ENCODE measurements at places on chromosomes 4 and X.

GRCh38 chr4:70712604-70713452 lies 8.9 kb upstream of the RUFY3 start:
- no peak for DNase-seq

- peak; percentile 49 for DNase-seq
Observed at GRCh38 chrX:53435997-53436396, 1.8 kb upstream of the HSD17B10 start.

DNA sequence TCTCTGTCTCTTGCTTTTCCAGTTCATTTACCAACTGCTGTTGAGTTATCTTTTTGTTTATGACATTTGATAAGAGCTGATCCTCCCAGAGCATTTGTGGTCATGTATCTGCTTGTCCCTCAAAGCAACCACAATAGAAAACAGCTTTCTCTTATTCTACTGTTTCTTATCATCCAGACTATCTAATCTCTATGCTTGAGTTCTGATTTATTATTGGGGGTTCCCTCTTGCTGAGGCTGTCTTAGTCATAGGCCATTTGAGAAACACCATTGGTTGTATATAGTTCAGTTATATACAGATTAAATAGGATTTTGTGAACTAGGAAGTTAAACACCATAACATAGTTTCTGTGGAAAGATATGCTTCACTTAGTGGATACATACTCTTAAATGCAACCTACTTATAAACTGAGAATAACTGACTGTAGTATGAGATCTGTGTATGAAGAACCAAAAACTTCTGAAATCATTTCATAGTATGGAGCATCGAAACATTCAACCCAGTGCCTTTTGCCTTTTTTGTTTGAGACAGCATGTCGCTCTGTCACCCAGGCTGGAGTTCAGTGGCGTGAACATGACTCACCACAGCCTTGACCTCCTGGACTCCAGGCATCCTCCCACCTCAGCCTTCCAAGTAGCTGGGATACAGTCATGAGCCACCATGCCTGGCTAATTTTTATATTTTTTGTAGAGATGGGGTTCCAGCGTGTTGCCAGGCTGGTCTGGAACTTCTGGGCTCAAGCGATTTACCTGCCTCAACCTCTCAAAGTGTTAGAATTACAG lies 75.8 kb downstream of the STIM2 start:
- no peak for DNase-seq

- peak; percentile 60 for DNase-seq
Observed at GRCh38 chr4:138861135-138861534, 154.4 kb upstream of the NOCT start.

- peak; percentile 88 for DNase-seq
Observed at GRCh38 chr4:94634271-94634670, 123.5 kb upstream of the BMPR1B start.

- peak; percentile 96 for DNase-seq
Observed at GRCh38 chr4:77172336-77172735, 15.3 kb downstream of the CCNG2 start.

GRCh38 chr4:127698789-127699200 lies 31.4 kb upstream of the SLC25A31 start:
- DNase-seq, result peak; percentile 81

- DNase-seq, result no peak
Observed at GRCh38 chrX:75989806-75990590, 182.9 kb upstream of the PBDC1 start.

DNA sequence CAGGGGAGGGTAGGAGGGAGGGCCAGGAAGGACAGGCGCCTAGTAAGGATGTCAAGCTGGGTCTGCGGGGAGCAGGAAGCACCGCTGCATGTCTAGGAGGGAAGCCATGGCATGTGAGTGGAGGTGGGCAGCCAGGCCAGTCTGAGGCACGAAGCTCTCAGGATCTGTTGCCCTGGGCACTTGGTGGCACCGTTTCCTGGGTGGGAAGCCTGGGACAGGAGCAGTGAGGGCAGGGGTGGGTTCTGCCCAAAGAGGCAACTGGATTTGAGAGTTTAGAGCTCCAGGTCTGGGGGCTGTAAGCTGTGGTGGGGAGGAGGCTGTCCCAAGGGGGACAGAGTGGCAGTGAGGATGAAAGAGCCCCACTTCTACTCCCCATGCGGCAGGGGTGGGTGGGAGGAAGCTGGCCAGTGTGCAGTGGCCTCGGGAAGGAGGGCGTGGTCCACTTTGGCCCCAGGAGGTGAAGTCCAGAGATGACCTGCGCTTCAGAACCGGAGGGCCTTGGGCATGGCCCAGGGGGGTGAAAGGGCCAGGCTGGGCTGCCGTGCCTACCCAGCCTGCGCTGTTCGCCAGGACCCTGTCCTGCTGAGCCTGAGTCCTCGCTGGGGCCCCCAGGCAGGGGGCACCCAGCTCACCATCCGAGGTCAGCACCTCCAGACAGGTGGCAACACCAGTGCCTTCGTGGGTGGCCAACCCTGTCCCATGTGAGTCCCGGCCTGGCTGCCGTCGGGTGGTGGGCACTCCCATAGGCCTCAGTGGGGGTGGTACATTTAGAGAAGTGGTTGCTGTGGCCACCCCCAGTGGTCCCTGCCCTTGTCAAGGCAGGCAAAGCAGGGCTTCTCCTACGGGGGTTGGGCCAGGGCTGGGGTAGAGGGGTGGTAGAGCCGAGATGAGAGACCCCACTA lies 8.3 kb upstream of the SRPK3 start:
- DNase-seq, result no peak

DNA sequence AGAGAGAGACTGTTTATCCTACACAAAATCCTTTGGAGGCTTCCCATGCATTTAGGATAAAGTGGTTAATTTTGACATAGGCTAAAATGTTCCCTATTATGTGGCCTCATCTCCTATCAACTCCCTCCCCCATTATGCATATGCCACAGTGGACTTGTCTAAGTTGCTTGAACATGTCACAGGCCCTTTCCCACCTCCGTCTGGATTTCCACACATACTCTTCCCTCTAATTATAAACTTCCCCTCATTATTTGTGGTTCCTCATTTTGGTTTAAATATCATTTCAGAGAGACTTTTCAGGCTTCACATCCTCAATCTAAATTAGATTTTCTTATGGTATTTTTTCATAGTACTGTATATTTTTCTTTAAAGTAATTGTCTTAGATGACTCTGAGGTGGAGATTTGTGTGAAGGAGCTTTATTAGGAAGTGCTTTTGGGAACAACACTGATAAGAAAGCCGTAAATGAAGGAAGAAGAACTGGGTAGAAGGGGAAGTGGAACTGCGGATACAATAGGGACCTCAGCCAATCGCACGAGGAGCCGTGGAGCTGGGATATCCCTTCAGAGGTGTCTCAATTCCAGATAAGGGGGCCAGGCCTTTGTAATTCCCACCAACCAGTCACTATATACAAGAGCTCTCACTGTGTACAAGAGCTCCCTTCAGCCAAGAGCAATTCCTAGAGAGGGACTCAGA lies 7.9 kb downstream of the C4orf17 start:
- no peak for DNase-seq

DNA sequence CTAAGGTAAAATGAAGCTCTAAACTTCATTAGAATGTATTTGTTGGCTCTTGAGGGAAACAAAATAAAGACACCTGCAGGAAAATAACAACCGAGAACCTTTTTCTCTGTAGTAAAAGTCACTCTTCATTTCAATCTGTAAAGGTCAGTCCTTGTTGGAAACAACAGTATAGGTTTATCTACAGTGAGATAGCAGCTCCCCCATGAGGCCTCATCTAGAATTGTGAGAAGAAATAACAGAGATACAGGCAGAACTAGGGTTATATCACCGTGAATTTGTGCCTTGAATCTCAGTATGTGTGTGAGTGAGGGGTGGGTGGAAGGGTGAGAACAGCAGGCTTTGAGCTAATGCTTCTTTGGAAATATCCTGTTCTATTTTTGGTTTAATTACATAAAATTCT lies 107.8 kb upstream of the FMR1 start:
- peak; percentile 0 for DNase-seq

GRCh38 chrX:107736781-107737531 lies 38.6 kb downstream of the TSC22D3 start:
- DNase-seq, result no peak

DNA sequence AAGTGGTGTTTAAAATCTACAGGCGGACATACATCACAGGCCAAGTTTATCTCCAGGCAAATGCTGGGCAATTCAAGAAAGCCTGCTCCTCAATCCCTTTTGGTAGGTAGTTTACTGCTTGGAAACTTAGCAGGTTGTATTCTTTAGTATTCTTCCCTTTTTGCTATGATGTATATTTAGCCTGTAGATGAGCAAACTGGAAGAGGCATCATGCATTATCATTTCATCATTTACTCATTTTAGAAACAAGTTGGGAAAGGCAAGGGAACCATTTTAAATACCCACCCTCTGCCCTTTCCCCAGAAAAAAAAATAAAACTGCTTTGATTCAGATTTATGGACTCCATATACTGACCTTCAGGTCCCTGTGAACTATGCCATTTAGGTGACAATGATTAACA lies 213.2 kb downstream of the CAMK2D start:
- DNase-seq, result no peak

- no peak for DNase-seq
Observed at GRCh38 chr4:153204728-153205648, 745 bp downstream of the TRIM2 start.

DNA sequence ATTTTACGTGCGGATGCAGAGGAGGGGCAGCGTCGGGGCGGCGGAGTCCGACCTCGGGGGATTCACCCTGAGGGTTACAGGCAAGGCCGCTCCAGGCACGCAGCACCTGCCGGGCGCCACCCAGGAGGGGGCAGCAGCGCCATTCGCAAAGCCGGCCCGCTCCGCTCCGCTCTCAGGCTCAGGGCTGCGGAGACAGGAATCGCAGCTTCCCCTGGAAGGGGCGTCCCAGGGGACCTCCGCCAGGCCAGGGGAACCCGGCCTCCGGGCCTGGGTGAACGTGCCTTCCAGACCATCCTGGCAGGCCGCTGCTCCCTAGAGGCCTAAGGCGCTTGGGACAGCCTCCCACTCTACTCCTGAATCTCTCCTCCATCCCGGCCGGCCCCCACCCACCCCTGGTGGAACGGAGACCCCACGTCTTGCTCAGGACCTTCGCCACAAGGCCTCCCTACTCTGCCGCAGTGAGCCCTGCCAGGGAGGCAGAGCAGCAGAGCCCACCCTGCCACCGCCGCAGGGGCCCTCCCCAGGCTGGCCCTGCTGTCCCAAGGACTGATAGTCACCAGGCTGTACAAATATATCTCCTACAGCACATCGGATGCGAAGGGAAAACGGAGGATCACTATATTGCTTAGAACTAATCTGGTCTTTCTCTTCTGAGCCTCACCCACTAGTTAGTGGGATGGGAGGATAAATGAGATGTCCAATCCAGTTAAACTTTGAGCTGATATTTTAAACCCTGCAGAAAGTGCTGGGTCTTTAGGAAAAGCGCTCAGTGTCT lies 115.0 kb downstream of the SMIM20 start:
- DNase-seq, result peak; percentile 68

GRCh38 chr4:153258750-153259149 lies 54.5 kb downstream of the TRIM2 start:
- DNase-seq, result no peak

GRCh38 chr4:158754385-158755180 lies 14.2 kb upstream of the FNIP2 start:
- DNase-seq, result peak; percentile 72

- DNase-seq, result no peak
Observed at GRCh38 chr4:33658971-33659370, 2585.3 kb downstream of the ARAP2 start.

- peak; percentile 21 for DNase-seq
Observed at GRCh38 chr4:71732706-71733105, 51.2 kb downstream of the GC start.
